Osteocyte (in vitro differentiated cells): ENCODE measurements at places on chromosomes 11 and 22. TPM values are rescaled to one million over a fixed set of nuclear protein-coding genes. Genes with fewer than 3 reads are reported as not detected.

- peak; percentile 54 for DNase-seq
These were observed 107.4 kb downstream of the MORC2 start for GRCh38 chr22:30861131-30861530.

- DNase-seq, result no peak
These were observed 1309.4 kb downstream of the TBC1D22A start for GRCh38 chr22:48071828-48072227.

DNA sequence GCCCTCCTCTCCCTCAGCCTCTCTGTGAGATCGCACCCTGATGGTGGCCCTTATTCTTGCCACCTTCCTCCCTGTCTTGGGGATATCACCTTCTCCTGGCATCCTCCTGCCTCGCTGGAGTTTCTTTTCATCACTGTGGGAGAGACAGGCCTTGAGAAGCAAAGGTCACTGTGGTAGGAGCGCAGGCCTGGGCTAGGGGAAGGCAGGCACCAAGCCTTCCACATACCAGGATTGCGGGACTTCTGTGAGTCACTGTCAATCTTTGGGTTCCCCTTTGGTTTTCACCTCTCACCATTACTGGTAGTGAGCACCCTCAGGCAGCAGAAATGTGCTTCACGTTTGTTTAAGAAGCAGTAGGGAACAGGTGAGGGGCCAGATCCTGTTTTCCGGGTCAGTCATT, 31.2 kb upstream of the B3GAT1 start:
- DNase-seq, result no peak

GRCh38 chr22:36636916-36637315, 66.6 kb downstream of the CACNG2 start:
- DNase-seq, result no peak

DNA sequence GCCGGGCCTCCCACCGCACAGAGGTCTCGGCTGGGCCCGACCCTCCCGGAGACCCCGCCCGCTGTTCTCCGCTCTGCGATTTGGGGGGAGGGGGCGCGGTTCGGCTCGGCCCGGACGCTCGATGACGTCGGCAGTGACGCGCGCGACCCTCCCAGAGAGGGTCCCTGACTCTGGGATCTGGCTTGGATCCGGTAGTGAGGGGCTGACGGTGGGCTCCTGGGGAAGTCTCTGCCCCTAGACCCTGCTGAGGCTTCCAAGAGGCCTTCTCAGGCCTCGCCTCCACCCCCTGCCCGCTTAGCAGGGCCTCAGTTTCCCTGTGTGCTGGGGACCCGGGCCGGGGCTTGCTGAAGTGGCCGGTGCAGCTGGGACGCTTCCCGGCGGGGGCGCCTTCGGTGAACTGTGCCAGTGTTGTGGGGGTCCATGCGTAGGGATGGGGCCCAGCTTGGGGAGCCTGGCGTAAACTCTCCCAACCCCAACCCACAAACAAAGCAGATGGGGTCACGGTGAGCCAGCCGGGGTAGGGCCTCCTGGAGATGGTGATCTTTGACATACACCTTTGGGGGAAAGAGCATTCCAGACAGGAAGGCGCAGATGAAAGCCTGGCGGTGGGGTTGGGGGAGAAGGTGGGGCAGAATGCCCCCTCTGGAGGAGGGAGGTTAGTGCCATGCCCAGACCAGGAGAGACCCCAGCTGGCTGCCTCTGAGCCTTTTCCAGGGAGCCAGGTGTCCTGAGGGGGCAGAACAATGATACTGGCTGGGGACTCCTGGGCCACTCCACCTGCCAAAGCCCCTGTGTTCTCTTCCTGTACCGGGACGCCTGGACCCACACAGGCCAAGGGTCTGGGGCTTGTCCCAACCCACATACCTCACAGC, 1.0 kb downstream of the B4GALNT4 start:
- peak; percentile 80 for DNase-seq

DNA sequence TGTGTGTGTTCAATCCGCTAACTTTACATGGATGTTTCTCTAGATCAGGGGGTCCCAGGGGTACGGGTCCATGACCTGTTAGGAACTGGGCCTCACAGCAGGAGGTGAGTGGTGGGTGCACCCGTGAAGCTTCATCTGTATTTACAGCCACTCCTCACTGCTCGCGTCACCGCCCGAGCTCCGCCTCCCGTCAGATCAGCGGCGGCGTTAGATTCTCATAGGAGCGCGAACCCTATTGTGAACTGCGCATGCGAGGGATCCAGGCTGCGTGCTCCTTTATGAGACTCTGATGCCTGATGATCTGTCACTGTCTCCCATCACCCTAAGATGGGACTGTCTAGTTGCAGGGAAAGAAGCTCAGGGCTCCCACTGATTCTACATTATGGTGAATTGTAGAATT, 31.9 kb downstream of the MRGPRD start:
- DNase-seq, result no peak

- no peak for DNase-seq
These were observed 750 bp upstream of the NAT10 start for GRCh38 chr11:34104680-34105078.

DNA sequence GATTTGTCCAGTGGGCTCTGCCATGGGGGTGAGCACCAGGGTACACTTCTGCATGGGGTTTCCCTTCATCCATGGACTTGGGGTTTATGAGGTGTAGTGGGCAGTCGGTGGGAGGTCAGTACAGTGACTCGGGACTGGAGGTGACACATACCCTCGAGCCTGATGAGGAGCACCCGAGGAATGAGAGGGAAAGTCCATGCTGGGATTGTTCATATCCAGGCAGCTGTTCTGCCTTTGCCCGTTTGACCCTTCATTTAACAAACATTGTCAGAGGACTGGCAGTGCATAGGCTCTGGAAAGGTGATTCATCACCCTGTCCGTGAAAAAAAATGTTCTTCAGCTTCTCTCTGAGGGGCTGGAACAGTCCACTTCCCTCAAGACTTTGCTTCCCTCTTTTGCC, 2.7 kb downstream of the NAV2 start:
- DNase-seq, result no peak

GRCh38 chr11:128291835-128292234, 295.5 kb downstream of the ETS1 start:
- DNase-seq, result no peak

DNA sequence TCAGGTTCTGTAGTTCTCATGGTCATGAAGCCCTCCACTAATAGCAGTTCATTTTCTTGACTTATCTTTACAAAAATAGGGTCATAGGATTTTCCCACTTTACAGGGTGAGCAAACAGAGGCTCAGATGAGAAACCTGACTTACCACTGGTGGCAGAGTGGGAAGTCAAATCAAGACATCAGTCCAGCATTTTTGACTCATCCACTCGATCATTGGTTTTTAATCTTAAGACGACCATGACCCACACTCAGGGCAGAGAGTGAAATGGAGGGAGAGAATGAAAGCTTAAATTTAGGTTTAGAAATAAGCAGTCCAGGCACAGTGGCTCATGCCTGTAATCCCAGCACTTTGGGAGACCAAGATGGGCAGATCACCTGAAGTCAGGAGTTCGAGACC, 42.1 kb downstream of the RTL6 start:
- no peak for DNase-seq

- DNase-seq, result no peak
These were observed 11.8 kb downstream of the SAMM50 start for GRCh38 chr22:43967069-43967468.

FIBP gene
- 92.4 and 92.8 TPM in 2 replicates for total RNA-seq

SMC1B gene
- total RNA-seq, result not detected in 2 replicates

PRR33 gene
- not detected in 2 replicates for total RNA-seq

LRP4 gene
- total RNA-seq, result 49.3 and 54.1 TPM in 2 replicates

MMP12 gene
- not detected in 2 replicates for total RNA-seq

CSF2RB gene
- total RNA-seq, result not detected in 2 replicates
